ENCODE measurements at places on chromosomes 6 and 20.

DNA sequence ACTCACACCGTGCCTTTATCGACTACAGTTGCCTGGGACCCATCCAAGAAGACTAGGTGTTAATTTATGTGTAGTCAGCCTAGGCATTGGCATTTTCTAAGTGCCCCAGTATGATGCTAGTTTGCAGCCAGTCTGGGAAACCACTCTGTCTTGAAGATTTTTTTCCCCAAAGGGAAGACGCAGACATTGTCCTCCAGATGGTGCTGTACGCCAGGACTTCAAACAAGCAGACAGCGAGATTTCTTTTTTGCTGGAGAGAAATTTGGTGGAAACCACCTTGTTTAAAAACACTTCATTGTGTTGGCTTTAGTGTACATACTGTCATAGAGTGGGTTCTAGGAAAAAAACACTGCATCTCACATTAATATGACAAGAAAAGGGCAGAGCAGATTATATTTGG, 30.0 kb downstream of the ALDH5A1 start:
- DNase-seq: no peak

GRCh38 chr20:44714102-44714700, 968 bp upstream of the CCN5 start:
- no peak for DNase-seq

- no peak for DNase-seq
Observed at GRCh38 chr6:61949161-61949560, 336.9 kb downstream of the KHDRBS2 start.

DNA sequence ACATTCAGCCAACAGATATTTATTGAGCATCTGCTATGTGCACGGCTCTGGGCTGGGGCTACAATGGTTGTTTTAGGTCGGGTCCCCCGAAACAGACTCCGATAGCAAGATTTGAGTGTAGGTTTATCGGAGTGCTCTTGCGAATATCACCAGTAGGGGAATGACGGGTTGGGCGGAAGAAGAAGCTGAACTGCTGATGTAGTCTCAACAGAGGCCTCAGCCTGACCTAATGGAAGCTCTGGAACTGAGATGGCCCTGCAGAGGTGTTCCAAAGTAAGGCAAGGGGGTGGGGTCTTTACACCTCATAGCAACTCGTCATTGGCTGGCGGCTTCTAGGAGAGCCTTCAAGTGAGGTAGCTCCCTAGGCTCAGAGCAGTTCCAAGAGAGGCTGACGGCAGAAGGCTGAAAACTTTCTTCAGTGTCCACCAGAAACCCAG, 1.1 kb downstream of the L3MBTL1 start:
- DNase-seq: no peak

GRCh38 chr6:36722879-36723278, 25.3 kb downstream of the RAB44 start:
- no peak for DNase-seq

- no peak for DNase-seq
Observed at GRCh38 chr20:21229163-21229562, 74.0 kb upstream of the XRN2 start.

GRCh38 chr20:4226330-4227084, 211.1 kb upstream of the RNF24 start:
- no peak for DNase-seq

GRCh38 chr6:333379-334002, 41.2 kb downstream of the DUSP22 start:
- no peak for DNase-seq

DNA sequence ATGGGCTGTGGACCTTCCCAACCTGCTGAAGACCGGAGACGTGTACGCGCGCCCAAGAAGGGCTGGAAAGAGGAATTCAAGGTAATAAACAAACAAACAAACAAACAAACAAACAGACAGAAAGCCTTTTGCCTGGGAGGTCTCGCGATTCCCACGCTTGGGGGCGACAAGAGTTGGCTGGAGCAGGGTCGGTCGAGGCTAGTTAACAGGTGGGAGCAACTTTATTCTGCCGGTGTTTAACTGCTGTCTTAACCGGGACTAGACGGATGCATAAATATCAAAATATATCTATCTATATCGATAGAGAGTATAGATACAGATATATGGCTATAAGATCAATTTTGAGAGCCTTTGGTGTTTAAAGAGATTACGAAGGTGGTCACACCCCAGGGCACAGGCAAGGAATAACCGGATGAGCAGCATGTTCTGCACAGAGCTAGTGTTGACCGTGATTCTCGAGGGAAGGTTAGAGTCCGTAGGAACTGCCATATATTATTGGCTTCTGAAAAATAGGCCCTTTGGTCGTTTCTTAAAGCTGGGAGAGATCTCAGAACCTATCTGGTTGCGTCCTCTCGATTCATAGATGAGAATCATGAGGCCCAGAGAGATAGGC, 514 bp downstream of the STMND1 start:
- no peak for DNase-seq

GRCh38 chr6:118669561-118669960, 18.2 kb upstream of the CEP85L start:
- DNase-seq: no peak

DNA sequence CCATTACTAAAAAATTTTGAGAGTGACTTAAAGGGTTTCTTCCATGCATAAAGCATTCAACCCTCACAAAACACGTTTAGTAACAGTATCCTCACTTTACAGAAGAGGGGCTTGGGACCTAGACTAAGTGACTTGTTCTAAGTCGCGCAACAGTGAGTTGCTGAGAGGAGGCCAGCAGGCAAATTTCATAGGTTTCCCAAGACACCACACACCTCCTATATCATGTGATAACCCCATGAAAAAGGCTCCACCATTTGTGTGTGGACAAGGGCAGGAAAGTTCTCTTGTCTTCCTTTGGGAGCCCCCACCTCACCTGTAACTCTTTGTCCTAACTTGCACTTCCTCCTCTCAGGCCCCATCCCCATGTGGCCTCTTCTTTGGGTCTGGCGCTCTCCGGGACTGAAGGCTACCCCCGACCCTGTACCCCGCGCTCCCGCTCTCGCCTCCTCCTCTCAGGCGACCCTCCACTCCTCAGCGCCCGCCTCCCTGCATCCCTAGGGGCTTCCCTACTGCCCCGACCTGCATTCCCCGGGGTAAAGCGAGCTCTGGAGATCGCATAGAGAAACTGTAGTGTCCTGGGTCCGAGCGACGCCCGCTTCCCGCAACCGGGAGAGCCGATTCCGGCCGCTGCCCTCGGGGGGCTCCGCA, 392 bp downstream of the PSMB8 start:
- DNase-seq: no peak

- no peak for DNase-seq
Observed at GRCh38 chr6:91167846-91168245, 581.0 kb upstream of the MAP3K7 start.

GRCh38 chr6:141510803-141511202, 621.9 kb upstream of the GJE1 start:
- DNase-seq: no peak

- DNase-seq: no peak
Observed at GRCh38 chr6:14440940-14441781, 323.6 kb downstream of the CD83 start.

- DNase-seq: no peak
Observed at GRCh38 chr6:114258376-114258775, 84.4 kb downstream of the HS3ST5 start.

- DNase-seq: no peak
Observed at GRCh38 chr6:86715676-86716075, 221.7 kb upstream of the HTR1E start.

- DNase-seq: no peak
Observed at GRCh38 chr6:170137911-170138910, 152.7 kb downstream of the DLL1 start.

DNA sequence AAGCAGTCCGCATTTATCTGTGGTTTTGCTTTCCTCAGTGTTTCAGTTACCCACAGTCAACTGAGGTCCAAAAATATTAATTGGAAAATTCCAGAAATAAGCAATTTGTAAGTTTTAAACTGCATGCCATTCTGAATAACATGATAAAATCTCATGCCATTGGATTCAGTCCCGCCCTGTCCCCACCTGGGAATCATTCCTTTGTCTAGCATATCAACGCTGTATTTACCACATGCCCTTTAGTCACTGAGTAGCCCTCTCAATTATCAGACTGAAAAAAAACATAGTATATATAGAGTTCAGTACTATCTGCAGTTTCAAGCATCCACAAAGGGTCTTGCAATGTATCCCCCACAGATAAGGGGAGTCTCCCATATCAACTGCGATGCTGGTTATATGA, 17.1 kb downstream of the RANBP9 start:
- no peak for DNase-seq

GRCh38 chr6:6246544-6246943, 73.9 kb downstream of the F13A1 start:
- no peak for DNase-seq

DNA sequence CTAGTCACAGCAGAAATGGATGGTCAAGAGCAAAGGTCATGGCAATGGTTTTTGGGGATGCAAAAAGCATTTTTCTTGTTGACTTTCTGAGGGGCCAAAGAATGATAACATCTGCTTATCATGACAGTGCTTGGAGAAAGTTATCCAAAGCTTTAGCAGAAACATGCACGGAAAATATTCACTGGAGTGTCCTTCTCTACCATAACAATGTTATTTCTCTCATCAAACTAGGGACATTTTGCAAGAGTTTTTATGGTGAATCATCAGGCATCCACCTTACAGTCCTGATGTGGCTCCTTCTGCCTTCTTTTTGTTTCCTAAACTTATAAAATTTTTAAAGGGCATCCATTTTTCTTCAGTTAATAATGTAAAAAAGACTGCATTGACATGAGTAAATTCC, 302.3 kb downstream of the HIVEP2 start:
- DNase-seq: no peak

DNA sequence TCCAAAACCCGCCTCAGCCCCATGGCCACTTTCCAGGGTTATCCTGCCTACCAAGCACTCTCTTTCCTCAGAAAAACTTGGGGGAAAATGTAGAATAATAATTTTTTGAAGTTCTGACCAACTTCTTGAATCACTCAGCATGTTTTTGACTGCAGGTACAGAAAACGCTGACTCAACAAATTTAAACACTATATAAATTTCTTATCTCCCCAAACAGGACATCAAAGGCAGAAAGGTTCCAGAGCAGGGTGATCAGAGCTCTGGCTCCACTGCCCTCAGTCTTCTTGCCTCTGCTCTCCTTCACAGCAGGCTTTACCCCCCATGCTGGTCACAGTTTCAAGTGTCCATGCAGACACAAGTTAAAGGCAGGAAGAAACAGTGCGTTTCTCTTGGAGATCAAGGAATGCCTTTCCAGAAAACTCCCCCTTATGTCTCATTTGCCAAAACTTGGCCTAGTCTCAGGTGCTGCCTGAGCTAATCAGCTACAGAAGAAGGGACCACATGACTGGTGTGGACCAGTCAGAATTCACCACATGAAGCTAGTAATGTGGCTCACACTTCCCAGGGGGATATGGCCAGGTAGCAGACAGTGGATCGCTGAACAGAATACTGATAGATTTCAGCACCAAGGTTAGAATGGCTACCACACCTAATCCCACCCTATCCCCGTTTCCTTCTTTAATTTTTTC, 24.4 kb upstream of the SLC17A3 start:
- no peak for DNase-seq

DNA sequence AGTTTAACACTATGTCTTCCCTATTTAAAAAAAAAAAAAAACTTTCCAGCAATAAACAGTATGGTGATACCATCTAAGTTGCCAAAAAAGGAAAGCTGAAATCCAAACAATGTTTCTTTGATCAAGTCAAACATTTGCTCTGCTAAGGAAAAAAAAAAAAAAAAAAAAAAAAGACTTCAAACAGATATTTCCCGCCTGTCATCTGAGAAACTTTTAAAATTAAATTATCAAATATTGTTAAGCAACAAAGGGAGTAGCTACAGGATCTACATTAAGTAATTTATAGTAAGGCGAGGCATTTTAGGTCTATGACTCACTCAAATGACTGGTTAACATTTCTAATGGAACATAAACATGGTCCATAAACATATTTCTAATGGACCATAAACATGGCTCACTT, 121.2 kb downstream of the DST start:
- no peak for DNase-seq

DNA sequence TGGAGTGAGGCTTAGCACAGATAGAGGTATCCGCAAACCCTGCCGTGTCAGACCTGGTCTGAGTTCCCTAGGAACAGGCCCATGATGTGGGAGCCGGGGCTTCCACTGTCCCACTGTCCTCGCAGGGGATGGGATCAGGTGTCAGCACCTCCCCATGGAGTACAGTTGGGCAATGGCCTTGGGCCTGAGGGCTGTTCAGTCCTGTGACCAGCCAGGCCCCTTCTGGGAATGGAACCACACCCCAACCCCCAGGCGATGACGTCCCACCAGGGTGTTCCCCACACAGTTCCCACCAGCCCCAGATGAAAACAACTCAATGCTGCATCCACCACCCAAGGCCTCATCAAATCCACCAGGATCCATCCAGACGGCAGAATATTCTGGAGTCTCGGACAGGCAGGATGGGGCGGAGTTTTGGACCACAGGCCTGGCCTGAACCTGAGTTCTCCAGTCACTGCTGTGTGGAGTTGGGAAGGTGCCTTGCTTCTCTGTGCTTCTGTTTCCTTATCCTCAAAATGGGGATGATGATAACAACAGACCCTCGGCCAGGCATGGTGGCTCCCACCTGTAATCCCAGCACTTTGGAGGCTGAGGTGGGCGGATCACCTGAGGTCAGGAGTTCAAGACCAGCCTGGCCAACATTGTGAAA, 62.2 kb downstream of the UBE2V1 start:
- no peak for DNase-seq

DNA sequence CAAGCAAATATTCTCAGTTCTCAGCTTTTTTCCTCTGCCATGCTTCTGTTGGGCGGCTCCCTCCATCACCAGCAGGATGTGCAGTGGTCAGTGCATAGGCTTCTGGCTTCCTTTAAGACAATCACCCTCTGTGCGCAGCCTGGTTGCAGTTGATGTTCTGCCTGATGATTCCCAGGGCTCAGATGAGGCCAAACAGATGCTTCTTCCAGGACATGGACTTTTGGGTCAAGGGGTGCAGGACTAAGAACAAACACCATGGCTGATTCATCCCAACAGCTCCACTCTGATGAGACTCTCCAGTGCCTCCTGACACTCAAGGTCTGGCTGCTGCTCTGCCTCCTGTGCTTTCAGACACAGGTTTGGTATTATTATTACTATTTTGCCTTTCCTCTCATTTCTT, 554.8 kb upstream of the CDH4 start:
- DNase-seq: no peak

- DNase-seq: no peak
Observed at GRCh38 chr6:34011264-34011663, 134.6 kb downstream of the GRM4 start.

DNA sequence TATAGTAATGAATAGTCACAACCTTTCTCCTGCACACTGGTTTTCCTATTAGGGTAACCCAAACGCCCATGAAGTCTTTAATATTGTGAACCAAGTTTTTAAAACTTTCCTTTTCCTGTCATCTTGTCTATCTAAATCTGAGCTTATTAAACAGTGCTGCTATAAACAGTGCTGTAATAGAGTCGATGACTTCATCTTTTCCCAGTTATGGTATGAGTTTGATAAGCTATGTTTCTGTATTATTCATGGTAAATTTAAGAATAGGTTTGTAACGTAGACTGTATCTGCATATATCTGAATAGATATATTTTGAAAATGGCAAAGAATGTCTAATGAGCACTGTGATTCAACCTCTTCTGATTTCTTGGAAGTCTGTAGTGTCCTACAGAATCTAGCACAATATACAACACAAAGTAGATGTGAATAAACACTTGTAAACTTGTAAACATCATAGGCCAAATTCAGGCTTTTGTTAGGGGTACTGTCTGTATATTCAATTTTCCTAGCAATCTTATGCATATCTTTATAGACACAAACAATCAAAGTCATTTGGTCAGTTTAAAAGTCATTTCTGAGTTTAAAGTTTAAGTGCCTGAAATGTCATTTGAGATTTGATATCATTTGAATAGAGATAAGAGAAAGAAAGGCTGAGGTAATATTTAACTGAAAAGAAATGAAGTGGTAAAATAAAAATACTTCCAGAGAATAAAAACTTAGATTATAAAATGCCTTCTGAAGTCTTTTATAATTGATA, 155.5 kb downstream of the PTPRK start:
- no peak for DNase-seq
